NCI-H460 (cell line): ENCODE measurements at places on chromosomes 4 and X.

- DNase-seq, result peak; percentile 12
Observed at GRCh38 chr4:131499141-131499873, 1649.8 kb upstream of the PCDH10 start.

GRCh38 chr4:80125252-80126177, 52.5 kb upstream of the ANTXR2 start:
- no peak for DNase-seq

GRCh38 chr4:159296061-159296460, 193.2 kb downstream of the RAPGEF2 start:
- DNase-seq, result peak; percentile 44

GRCh38 chr4:15100380-15100779, 98.1 kb downstream of the CPEB2 start:
- DNase-seq, result no peak

- DNase-seq, result peak; percentile 80
Observed at GRCh38 chrX:108397627-108398391, 40.4 kb downstream of the COL4A6 start.
